ENCODE measurements at places on chromosomes 12 and 14.

DNA sequence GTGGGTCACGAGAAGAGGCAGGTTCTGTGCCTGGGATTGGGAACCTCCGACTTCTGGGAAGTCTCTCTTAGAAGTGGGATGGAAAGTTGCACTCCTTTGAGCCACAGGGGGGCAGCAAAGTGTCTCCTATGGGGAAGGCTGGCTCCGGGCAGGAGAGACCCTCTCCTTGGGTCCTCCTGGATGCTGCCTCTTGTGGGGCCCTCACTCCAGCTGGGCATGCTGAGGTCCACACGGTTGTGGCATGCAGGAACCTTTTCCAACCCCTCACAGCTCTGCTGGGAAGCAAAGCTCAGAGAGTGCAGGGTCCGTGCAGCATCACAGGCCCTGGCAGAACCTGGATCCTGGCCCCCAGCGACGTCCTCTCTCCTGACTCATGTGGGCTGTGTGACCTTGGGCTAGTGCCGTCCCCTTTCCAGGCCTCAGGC lies 17.4 kb downstream of the SDSL start:
- H3K27ac ChIP-seq, result no peak overlapping the region
- DNase-seq, result peak; percentile 89
- no peaks in the 10 kb centered on the region for H3K36me3 ChIP-seq
- peaks cover 2% of the 10 kb centered on the region for H3K4me1 ChIP-seq
- H3K27me3 ChIP-seq, result 0 out of 2 replicates have a peak, but pooled peaks cover 2% of the 10 kb centered on the region

DNA sequence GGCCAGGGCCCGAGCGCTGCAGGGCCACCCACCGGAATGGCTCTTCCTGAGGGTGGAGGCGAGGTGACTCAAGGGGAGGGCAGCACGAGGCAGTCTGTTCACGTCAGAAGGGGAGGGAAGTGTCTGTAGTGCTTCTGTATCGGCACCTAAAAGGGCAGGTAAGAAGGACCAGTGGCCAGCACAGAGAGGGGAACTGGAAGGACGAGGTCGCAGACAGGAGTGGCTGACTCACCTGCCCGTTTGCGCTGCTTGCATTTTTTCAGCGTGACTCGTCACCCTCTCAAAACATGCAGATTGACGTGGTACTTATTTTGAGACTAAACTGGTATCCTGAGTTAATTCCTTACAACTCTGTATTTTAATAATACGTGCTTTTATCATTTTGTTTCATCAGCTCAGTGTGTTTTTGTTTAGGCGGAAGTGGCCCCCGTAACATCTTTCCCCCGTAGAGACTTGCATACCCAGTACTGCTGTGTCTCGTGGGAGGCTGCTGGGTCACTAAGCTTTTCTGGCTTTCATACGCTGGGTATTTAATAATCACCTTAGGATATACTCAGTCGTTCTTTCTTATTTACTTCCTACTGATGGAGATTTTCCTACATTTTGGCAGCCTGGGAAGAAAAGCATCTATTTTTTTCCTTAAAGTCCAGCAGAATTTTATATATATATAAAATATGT lies 26.4 kb downstream of the SFSWAP start:
- no peak for DNase-seq
- no peaks in the 10 kb centered on the region for H3K4me1 ChIP-seq
- H3K36me3 ChIP-seq, result peaks cover 25% of the 10 kb centered on the region
- no peaks in the 10 kb centered on the region for H3K27me3 ChIP-seq
- H3K4me3 ChIP-seq, result no peak overlapping the region
- H3K27ac ChIP-seq, result no peak overlapping the region

DNA sequence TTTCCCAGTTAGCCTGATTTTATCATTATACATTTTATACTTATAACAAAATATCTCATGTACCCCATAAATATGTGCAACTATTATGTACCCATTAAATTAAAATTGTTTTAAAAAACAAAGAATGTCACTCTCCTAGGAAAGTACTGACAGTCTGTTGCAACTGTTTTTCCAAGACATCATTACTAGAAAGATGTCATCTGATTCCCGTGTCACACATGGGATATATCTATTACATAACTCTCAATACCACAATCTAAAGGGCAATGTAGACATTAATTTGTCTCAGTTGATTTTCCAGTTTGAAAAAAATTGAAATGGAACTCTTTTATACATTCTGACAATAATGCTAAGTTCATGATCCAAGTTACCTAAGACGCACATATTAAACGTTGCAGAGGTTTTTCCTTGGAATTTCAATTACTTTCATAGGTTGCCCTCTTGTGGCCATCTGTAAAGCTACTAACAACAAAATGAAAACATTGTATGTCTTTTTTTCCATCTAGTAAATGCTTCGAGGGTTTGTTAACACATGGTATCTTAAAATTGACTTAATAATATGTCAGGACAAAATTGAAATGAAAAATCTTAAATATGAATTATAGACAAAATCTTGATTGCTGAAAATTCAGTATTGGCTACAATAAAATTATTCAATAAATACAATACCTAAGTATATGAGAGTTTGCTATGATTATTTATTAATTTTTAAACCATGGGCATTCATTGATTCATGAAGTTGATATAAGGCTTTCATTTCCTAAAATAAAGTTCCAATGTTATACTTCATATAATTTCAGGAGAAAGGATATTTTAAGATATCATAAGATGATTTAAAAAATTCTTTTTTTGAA lies 131.6 kb downstream of the PPFIA2 start:
- no peaks in the 10 kb centered on the region for H3K27me3 ChIP-seq
- H3K36me3 ChIP-seq, result no peaks in the 10 kb centered on the region
- H3K4me1 ChIP-seq, result no peaks in the 10 kb centered on the region
- no peak for DNase-seq

DNA sequence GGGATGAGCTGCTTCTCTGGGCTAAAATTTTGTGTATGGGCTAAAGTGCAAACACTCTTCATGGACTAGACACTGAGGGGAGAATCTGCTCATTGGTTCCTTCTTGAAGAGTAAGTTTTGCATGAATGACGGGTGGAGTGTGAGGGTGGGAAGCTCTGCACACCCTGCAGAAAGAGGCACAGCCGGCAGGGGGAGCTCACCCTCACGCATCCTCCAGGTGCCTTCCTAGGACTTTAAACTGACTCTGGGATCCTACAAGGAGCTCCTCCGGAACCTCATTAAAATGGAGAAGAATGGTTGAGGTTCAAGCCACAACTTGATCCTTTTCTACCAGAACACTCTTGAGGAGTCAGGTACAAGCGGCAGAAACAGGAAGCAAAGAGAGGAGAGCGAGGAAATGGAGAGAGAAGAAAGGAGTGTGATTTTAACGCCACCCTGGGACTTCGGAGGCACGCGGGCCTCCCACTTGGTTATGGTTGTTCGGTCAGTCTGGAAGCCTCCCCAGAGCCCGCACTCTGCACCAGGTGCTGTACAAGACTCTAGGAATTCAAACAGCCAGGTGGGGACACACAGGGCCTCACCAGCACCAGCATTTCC lies 87.5 kb downstream of the SETD3 start:
- DNase-seq, result peak; percentile 79
- no peak overlapping the region for H3K27ac ChIP-seq
- no peak overlapping the region for H3K4me3 ChIP-seq
- H3K27me3 ChIP-seq, result no peaks in the 10 kb centered on the region

DNA sequence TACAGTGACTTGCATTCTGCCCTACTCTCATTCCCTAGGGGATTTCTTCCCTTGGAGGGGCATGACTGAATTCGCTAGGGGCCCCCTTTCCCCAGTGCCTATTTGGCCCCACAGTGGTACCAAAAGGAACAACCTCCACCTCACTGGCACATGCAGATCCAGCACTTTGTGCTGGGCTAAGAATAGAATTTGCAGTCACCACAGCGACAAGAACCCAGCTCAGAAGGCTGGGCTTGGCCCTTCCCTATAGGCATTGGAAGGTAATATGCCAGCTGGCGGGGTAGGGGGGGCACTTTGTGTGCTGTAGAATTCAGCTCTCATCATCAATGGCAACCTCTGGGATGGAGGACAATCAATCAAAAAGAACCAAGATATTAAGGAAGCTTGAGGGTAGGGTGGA lies 13.9 kb downstream of the BAZ2A start:
- no peak overlapping the region for H3K27ac ChIP-seq
- H3K36me3 ChIP-seq, result peaks cover 48% of the 10 kb centered on the region
- no peaks in the 10 kb centered on the region for H3K4me1 ChIP-seq
- H3K27me3 ChIP-seq, result no peaks in the 10 kb centered on the region
- no peak for DNase-seq
- no peak overlapping the region for H3K4me3 ChIP-seq

DNA sequence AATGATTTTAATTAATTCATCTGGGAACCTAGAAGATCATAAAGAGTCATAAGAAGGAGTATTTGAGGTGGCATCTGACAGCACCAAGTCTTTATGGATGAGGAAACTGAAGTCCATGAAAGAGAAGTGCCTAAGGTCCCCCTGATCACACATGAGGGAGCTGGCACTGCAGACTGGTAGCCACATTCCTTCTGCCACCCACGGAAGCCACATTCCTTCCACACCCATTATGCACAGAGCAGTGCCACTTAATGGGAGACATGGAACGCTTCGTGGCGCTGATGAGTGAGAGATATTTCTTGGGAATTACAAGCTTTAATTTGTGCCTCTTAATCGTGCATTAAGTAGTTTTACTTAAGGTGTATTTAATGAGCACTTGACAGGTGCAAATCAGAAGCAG lies 139.3 kb upstream of the NTF3 start:
- no peak overlapping the region for H3K27ac ChIP-seq
- H3K27me3 ChIP-seq, result no peaks in the 10 kb centered on the region
- no peak for DNase-seq
- no peak overlapping the region for H3K4me3 ChIP-seq
- peaks cover 3% of the 10 kb centered on the region for H3K4me1 ChIP-seq

DNA sequence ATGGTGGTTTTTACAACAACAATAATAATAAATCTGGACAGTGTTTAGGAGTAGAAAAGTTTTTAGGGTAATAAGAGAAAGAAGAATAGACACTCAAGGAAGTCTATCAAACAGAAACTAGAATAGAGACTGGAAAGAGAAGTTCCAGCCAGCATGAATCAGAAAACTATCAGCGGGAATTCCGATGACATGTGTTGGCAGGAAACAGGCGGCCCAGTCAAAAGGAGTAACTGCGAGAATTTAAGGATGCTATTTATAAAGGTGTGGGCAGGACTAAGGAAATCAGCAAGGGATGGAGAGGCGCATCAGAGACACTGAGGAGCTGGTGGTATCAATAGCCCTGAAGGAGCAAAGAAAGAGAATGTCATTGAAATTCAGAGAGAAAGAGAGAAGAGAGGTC lies 89.9 kb downstream of the TBX5 start:
- H3K36me3 ChIP-seq, result no peaks in the 10 kb centered on the region
- no peak overlapping the region for H3K4me3 ChIP-seq
- DNase-seq, result peak; percentile 9
- no peak overlapping the region for H3K27ac ChIP-seq

DNA sequence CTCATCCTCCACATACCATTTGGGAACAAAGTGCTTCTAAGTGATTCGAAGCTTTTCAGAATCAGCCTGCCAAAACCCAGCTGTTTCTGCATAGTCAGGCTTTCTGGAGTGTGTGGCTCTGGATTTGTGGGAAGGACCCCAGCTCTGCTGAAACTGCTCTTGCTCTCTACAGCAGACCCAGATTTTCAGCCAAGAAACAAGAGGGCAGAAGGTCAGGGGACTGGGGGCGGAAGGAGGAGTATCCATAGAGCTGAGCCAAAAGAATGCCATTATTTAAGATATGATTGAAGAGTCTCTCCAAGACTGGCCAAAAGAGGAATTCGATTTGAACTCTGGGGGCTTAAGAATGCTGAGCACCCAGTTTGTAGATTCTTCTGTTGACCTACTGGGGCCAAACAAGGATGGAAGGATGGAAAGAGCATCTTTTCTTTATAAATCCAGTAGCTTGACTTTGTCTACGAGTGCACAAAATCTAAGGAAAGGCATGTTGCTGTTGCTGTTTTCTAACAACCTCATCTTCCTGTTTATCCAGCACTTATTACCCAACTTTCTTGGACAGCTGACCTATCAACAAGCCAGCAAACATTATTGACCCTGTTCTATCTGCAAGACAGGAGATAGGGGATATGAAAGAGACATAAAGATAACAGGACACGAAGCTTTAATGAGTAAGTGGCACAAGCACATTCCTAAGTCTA lies 29.2 kb downstream of the FBLN5 start:
- no peaks in the 10 kb centered on the region for H3K4me1 ChIP-seq
- no peak overlapping the region for H3K4me3 ChIP-seq
- no peaks in the 10 kb centered on the region for H3K36me3 ChIP-seq
- H3K27ac ChIP-seq, result no peak overlapping the region

- H3K36me3 ChIP-seq, result no peaks in the 10 kb centered on the region
- H3K4me3 ChIP-seq, result no peak overlapping the region
- no peaks in the 10 kb centered on the region for H3K4me1 ChIP-seq
- no peak for DNase-seq
- no peak overlapping the region for H3K27ac ChIP-seq
These were observed 299.6 kb upstream of the ATP2B1 start for GRCh38 chr12:90008277-90008676.

DNA sequence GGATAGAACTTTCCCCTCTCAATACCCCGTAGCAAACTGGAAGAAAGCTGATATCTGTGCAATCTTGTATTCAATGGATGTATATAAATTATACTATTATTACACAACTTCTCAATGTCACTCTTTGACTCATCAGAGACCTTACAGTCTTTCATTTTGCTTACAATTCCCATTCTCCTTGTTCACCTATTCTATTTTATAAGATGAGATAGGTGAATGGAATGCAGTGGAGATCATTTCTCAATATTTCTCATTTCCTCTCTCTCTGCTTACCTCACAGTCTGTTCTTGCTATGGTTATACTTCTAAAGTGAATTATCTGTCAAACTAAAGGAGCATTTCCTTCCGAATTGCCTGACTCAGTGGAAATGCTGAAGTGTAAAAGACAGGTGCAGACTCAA lies 14.9 kb downstream of the FOXA1 start:
- no peak overlapping the region for H3K4me3 ChIP-seq
- DNase-seq, result no peak
- no peak overlapping the region for H3K27ac ChIP-seq
- peaks cover 28% of the 10 kb centered on the region for H3K27me3 ChIP-seq
- H3K36me3 ChIP-seq, result no peaks in the 10 kb centered on the region
- no peaks in the 10 kb centered on the region for H3K4me1 ChIP-seq

- H3K27ac ChIP-seq, result no peak overlapping the region
- H3K27me3 ChIP-seq, result no peaks in the 10 kb centered on the region
- H3K4me1 ChIP-seq, result no peaks in the 10 kb centered on the region
- DNase-seq, result no peak
- H3K4me3 ChIP-seq, result no peak overlapping the region
These were observed 22.8 kb upstream of the DHRS4 start for GRCh38 chr14:23930742-23931141.

DNA sequence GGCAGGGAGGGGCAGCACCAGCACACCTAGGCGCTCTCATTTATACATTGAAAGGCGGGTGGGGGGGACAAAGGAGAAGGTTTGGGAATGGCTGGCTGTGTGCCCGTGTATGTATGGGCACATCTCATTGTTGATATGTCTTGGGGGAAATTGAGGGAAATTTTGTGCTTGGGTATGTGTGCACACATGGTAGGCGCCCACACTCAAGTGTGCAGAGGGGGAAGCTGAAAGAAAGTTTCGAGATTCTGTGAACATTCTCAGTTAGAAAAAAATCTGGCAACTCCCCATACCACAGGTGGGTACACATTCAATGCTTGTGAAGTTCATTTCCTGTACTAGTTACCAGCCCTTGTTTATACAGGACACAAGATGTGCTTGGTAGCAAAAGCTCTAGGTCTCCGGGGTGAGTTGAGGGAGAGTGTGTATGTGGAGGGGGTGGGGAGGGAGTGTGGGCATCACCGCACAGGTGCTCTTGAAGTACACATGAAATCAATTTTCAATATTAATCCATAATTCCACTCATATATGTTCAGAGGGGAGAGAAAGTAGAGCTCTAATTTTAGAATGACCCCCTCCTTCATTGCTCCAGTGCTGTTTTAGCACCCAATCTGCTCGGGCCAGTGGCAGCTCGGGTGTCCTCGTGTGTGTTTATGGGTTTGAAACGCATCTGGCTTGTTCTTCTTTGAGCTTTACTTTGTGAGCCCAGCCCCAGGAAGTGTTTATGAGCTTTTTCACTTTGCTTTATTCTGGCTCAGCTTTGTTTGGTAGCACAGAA lies 286.0 kb downstream of the ZFP36L1 start:
- DNase-seq, result no peak

All from H1 (cell line).